ENCODE measurements at places on chromosomes 12 and 14.

GRCh38 chr14:95496111-95496681 is 20.3 kb downstream of the SYNE3 start:
- peak; percentile 68 for DNase-seq

DNA sequence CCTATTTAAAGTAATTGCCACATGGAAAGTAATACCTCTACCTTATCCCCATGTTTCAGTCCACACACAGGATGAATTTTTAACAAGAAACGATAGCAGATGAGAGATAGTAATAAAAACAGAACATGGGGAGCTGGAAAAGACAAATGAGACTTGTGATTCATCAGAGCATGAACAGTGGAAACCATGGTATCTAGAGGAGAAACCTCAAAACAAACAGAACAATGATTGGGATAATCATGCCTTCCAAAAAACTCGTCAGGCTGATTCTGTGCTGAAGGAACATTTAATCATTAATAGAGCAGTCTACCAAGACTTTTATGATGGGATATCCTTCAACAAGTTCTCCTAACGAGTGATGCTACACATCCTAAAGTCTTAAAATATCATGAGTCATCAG is 1390.7 kb downstream of the FSCB start:
- DNase-seq = no peak

DNA sequence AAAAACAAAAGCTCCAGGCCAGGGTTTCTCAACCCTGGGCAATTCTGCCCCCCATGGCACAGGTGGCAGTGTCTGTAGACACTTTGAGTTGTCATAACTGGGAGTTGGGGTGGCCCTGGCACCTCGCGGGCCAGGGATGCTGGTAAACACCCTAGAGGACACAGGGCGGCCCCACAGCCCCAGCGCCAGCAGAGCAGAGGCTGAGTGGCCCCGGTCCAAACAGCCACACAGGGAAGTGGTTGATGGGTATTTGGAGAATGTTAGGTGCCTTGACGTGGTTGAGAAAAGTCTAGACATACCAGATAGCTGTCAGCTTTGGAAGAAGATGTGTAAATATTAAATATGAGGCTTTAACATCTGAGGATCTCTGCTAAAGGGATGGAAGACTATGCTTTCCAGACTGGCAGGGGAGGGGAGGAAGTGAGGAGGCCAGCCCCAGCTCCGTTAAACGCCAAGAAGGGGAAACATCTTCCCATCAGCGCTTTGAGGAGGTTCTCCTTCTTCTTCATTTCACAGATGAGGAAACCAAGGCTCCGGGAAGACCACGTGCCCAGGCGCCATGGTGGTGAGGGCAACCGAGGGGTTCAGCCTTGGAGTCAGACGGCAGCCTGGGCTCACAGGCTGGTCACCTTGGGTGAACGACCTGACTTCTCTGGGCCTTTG is 103.7 kb downstream of the SCARB1 start:
- no peak for DNase-seq

DNA sequence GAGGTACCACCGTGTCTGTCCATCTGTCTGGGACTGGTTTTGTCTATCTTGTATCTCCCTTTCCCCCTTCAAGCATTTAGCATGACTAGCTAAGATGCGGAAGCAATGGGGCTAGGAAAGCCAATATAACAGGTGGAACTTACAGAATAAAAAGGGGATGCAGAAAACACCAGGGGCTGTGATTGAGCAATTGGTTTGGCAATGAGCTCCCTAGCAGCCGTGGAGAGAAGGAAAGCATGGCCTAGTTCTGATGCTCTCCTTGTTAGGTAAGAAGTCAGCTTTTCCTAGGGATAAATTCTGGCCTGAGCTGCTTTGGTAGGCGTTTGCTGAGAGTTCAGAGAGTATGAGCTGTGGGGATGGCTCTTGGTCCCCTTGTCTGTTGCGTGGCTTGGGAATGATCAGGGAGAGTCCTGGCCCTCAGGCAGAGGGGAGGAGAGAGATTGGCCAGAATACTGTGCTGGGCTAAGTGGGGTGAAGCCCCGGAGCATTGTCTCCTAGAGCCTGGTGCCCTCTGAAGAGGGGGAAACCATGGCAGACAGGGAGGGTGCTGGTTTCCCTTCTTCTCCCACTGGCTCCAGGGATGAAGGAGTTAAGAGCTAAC is 7.1 kb downstream of the SETD1B start:
- no peak for DNase-seq

- DNase-seq = no peak
These were observed 8.4 kb downstream of the CPM start for GRCh38 chr12:68924546-68924945.

- no peak for DNase-seq
These were observed 45.3 kb downstream of the LRP6 start for GRCh38 chr12:12221560-12221959.

- DNase-seq = no peak
These were observed 54.6 kb upstream of the ATF7IP start for GRCh38 chr12:14310866-14311265.

GRCh38 chr14:33782923-33783322 is 168.0 kb downstream of the EGLN3 start:
- no peak for DNase-seq

- DNase-seq = no peak
These were observed 21.3 kb downstream of the NCKAP5L start for GRCh38 chr12:49806877-49807276.

- DNase-seq = no peak
These were observed 453.5 kb downstream of the FOXG1 start for GRCh38 chr14:29220072-29220471.

DNA sequence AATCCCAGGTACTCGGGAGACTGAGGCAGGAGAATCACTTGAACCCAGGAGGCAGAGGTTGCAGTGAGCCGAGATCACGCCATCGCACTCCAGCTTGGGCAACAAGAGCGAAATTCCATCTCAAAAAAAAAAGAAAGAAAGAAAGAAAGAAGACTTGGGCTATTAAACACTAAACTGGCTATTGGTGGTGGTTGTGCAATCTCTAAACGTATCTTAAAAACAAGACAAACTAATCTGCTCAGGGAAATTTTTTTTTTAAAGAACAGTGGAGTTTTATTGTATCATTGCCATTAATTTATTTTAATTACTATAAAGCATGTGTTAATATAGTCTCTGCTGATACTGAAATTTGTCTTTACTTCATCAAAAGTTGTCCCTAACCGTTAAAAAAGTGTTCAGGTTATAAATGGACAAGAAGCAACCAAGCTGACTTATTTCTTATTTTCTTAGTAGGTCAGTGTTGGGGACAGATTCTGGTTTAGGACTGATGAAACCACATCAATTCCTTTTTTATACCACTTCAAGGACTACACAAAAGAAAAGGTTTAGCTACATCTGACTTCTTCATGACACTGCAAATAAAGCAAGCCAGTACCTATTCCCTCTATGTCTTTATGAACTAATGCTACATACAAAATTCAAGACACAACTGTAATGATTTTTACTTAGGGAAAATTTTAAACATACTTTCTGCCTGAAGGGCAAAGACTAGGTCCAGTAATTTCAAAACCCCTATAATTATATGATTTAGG is 68.7 kb upstream of the KRAS start:
- DNase-seq = no peak

DNA sequence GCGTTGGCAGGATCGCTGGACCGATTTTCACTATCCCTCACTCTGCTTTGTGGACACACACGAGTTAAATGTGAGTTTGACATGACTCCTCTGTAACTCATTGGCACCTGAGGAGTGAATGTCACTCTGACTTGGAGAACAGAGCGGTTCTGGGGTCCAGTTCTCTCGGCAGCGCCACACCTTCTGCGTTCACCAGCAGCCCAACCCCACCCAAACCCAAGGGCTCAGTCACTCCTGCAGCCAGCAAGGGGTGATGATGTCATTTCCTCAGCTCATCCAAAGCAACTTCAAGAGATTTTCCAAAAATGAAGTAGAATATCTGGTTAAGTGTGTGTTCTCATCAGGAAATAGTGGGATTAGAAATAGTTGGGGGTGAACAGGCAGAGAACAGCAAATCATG is 36.3 kb downstream of the ADGRD1 start:
- no peak for DNase-seq

- DNase-seq = no peak
These were observed 111.9 kb downstream of the LGR5 start for GRCh38 chr12:71551529-71551928.

DNA sequence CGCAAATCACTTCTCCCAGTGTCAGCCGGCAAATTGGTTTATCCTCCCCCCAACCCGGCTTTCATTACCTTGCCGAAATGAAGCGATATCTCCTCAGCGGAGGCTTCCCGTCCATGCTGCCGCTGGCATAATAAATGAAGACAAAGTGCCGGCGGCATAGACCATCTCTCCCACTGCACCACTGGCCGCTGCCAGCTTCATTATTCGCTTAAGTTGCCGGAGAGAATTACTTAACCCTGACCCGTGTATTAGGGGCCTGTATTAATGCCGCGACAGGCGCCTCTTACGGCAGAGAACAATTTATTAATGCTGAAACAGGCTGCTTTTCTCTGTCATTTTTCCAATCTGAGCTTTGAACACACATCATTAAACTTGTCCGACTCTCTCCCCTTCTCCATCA is 17.5 kb upstream of the GPATCH2L start:
- no peak for DNase-seq

- DNase-seq = no peak
These were observed 214.1 kb upstream of the FLRT2 start for GRCh38 chr14:85315733-85316290.

DNA sequence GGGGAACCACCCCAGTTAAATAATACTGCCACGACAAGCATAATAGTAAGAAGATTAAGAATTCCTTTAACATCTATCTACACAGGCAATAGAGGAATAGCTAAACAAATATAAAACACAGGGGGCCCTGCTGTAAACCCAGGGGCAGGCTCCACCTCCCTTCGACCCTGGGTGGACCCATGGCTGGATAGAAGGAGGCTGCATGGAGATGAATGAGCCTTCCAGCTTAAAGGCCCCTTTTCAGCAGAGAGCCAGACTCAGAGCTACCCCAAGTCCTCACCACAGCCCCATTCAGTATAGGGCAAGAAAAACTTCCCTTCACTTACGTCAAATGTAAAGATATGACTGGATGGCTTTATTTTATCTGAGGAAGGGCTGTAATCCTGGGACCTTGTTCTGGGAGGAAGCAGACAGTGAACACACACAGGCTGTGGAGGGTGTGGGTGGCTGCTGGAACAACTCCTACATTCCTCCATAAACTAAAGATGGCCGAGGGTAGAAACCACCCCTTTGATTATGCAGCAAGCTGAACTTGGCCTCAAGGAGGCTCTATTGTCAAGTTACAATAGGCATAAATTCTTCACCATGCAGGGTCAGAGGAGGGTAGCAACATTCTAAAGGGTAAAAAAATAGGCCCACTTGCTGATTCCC is 30.4 kb downstream of the NUAK1 start:
- DNase-seq = no peak

GRCh38 chr14:44300916-44301315 is 206.2 kb downstream of the FSCB start:
- no peak for DNase-seq

- DNase-seq = no peak
These were observed 2.1 kb upstream of the KRT1 start for GRCh38 chr12:52682381-52682660.

GRCh38 chr14:38211255-38211735 is 3.6 kb downstream of the SSTR1 start:
- DNase-seq = no peak

DNA sequence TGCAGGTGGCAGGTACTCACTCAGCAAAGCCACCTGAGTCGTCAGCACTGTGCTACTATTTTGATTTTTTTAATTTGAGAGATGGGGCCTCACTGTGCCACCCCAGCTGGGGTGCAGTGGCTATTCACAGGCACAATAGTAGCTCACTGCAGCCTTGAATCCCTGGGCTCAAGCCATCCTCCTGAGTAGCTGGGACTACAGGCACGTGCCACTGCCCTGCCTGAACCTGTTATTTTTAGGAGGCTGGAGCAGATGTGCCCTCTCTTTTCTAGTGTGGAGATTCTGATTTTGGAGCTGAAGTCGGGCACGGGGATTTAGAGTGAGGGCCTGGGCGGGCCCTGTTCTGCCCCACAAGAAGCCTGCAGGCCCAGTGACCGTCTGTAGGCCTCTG is 17.3 kb downstream of the SLC25A47 start:
- no peak for DNase-seq

- no peak for DNase-seq
These were observed 86.6 kb downstream of the FOXN3 start for GRCh38 chr14:89330236-89331002.

GRCh38 chr14:55910601-55911243 is 207.5 kb upstream of the PELI2 start:
- no peak for DNase-seq

DNA sequence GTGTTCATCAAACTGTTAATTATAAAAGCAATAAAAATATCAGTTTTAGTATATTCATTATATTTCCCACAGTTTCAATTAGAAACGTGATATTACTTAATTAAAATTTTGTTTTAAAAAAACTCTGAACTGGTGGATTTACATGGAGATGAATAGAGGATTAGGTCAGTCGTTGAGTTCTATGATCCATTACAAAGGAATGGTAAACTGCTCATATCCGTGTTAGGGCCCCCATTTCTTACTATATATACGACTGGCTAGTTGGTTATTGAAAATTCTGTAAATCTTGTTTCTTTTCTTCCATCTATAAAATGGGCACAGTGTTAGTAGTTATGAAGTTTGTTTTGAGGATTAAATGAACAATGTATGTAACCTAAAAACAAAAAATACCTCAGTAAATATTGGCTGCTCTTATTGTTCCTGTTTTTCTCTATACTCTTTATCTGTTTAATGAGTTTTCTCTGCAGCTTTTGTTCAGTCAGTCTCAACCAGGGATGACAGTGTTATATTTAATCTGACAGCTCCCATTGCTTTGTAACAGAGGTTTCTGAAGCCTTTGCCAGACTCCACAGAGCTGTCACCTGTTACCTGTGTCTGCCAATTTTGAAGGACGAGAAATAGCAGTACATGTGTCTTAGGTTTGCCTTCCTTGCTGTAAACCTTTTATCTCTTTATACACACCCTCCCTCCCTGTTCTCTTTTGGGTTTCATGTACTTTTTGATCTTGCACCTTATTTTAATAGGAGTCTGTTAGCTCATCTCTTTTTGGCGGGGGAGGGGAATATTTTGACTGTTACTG is 41.5 kb downstream of the FRS2 start:
- DNase-seq = no peak

- DNase-seq = no peak
These were observed 40.8 kb upstream of the PNMA1 start for GRCh38 chr14:73754911-73755360.

- no peak for DNase-seq
These were observed 7.3 kb upstream of the MYO1A start for GRCh38 chr12:57057067-57057751.

- no peak for DNase-seq
These were observed 86.6 kb downstream of the KITLG start for GRCh38 chr12:88493636-88494035.

GRCh38 chr14:73721101-73721821 is 7.1 kb upstream of the PNMA1 start:
- DNase-seq = no peak

All from activated CD4-positive, alpha-beta T cell treated with anti-CD3 and anti-CD28 coated beads, Interleukin-10, Interleukin-2, amounts not matched to agents 100 ng/mL and 50 ng/mL, durations not matched to agents 16 hours and 8 hours (primary cell).